ENCODE measurements at places on chromosomes 13 and 19. TPM values are rescaled to one million over a fixed set of nuclear protein-coding genes. Genes with fewer than 3 reads are reported as not detected.
A peak's percentile ranks its signal among the peaks of the same experiment; 100 is the strongest.

GRCh38 chr19:9700229-9700981 lies 25.5 kb upstream of the ZNF562 start:
- no peak overlapping the region for H3K4me3 ChIP-seq
- H3K27me3 ChIP-seq = no peaks in the 10 kb centered on the region
- DNase-seq = no peak
- no peaks in the 10 kb centered on the region for H3K4me1 ChIP-seq

The KLK12 gene
- total RNA-seq = not detected

The CYP4F12 gene
- total RNA-seq = not detected

The PEAK3 gene
- total RNA-seq = 0.06 TPM

DNA sequence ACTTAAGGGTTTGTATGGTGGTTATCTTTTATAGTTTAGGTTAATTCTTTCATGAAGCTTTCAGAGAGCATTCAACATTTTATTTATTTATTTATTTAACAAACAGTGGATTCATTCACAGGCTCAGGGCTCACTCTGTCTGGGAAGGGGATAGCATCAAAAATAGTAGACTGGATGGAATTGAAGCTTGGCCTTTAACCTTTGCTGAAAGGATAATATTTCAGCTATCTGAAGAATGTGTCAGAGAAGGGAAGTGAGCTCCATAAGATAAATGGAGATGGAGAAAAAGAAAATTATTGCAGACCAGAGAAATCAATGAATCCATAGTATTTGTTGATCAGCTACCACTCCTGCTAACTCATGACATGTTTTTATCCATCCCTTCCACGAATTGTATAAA lies 305.6 kb downstream of the COG6 start:
- no peaks in the 10 kb centered on the region for H3K27me3 ChIP-seq
- peak; percentile 47 for DNase-seq
- no peaks in the 10 kb centered on the region for H3K36me3 ChIP-seq
- H3K4me3 ChIP-seq = no peak overlapping the region
- H3K4me1 ChIP-seq = peaks cover 24% of the 10 kb centered on the region
- H3K27ac ChIP-seq = peak overlapping the region; percentile 67

DNA sequence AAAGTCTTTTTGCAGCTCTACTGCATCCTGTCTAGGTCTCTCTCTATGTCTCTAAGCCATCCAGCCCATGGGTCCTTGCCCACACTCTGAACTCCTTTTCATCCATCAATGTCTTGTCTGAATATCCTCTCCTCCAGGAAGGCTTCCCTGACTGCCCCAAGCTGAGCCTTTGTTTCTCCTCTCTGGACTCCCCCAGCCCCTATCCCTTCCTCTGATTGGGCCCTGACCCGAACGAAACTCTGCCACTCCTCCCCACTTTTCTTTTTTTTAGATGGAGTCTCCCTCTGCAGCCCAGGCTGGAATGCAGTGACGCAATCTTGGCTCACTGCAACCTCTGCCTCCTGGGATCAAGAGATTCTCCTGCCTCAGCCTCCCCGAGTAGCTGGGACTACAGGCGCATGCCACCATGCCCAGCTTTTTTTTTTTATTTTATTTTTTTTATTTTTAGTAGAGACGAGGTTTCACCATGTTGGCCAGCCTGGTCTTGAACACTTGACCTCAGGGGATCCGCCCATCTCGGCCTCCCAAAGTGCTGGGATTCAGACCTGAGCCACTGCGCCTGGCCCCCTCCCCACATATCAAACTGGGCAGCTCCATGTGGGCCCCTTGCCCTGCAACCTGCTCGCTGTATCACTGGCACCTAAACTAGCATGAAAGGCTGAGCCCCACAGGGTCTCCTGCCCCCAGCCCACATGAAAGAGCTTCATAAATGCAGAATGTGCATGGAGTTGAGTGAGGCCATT lies 870 bp upstream of the UNC13A start:
- H3K4me1 ChIP-seq = no peaks in the 10 kb centered on the region
- DNase-seq = no peak
- H3K27ac ChIP-seq = no peak overlapping the region
- no peaks in the 10 kb centered on the region for H3K36me3 ChIP-seq
- no peak overlapping the region for H3K4me3 ChIP-seq
- peaks cover 5% of the 10 kb centered on the region for H3K27me3 ChIP-seq

DNA sequence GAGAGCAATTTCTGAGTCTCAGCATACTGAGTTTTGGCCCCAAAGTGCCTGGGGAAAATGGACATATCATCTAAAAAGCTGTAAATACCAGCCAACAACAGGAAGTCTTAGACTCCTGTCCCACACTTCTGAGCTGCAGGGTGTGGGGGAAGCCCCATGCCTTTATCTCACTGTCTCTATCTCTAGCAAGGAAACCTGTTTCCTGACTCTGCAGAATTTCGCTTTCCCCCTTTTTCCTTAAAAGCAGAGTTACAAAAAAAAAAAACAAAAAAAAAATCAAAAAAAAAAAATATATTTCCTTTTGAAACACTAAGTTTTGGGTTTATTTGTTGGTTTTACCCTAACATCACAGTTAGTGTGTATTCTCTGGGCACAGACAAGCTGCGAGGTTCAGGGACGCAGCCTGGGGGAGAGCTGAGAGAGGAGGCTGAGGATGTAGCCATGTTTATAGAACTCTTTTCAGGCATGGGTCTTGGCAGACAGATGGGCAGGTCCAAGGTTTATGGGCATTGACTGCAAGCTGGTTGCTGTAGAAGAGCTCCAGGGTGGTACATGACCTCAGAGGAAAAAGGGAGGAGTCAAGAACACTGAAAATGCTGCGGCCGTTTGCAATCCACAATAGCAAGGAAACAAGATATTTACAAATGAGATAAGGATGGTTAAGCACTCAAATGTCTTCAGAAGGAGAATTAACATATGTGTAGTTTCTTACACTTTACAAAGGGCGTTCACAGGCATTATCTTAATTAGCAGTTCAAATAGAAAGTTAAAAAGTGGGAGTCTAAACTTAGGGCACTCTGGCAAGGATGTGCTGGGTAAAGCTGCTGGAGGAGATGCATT lies 4.9 kb downstream of the MBNL2 start:
- peaks cover 3% of the 10 kb centered on the region for H3K36me3 ChIP-seq
- H3K4me3 ChIP-seq = no peak overlapping the region
- H3K27ac ChIP-seq = no peak overlapping the region
- H3K27me3 ChIP-seq = no peaks in the 10 kb centered on the region
- peaks cover 9% of the 10 kb centered on the region for H3K4me1 ChIP-seq
- no peak for DNase-seq

- peaks cover 13% of the 10 kb centered on the region for H3K36me3 ChIP-seq
- no peaks in the 10 kb centered on the region for H3K27me3 ChIP-seq
- H3K27ac ChIP-seq = peak overlapping the region; percentile 69
- H3K4me3 ChIP-seq = no peak overlapping the region
- H3K4me1 ChIP-seq = peaks cover 45% of the 10 kb centered on the region
Measured at GRCh38 chr13:110392510-110393240, 85.6 kb downstream of the COL4A2 start.

DNA sequence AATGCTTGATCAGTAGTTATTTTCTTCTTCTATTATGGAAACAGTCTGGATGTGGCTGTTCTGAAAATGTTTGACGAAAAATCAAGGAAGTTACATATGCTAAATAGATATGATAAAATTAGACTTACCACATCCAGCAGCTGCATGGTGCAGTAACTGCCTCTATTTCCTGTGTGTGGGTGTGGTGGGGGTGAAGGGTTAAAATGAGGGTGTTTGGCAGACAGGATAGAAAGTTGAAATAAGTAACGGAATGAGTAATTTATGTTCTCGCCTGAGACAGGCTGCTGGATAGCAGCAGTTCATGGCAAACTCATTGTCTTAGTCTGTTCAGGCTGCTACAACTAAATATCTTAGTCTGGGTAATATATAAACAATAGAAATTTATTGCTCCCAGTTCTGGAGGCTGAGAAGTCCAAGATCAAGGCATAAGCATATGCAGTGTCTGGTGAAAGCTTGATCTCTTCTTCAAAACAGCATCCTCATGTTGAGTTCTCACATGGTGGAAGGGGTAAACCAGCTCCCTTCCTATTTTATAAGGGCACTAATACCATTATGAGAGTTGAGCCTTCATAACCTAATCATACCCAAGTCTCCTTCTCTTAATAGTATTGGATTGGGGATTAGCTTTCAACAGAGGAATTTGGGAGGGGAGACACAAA lies 1248.9 kb downstream of the SLITRK5 start:
- no peaks in the 10 kb centered on the region for H3K36me3 ChIP-seq
- DNase-seq = no peak
- no peak overlapping the region for H3K27ac ChIP-seq
- H3K4me1 ChIP-seq = no peaks in the 10 kb centered on the region

- H3K4me3 ChIP-seq = no peak overlapping the region
- no peak overlapping the region for H3K27ac ChIP-seq
- no peaks in the 10 kb centered on the region for H3K27me3 ChIP-seq
- no peak for DNase-seq
- H3K4me1 ChIP-seq = no peaks in the 10 kb centered on the region
Measured at GRCh38 chr13:77817521-77817920, 101.1 kb downstream of the EDNRB start.

The TSSK6 gene
- 1.8 TPM for total RNA-seq

- DNase-seq = peak; percentile 82
- H3K36me3 ChIP-seq = no peaks in the 10 kb centered on the region
- H3K27me3 ChIP-seq = no peaks in the 10 kb centered on the region
- H3K4me1 ChIP-seq = no peaks in the 10 kb centered on the region
Measured at GRCh38 chr13:35157143-35157755, 215.2 kb downstream of the NBEA start.

The CYP4F11 gene
- total RNA-seq = 0.13 TPM

DNA sequence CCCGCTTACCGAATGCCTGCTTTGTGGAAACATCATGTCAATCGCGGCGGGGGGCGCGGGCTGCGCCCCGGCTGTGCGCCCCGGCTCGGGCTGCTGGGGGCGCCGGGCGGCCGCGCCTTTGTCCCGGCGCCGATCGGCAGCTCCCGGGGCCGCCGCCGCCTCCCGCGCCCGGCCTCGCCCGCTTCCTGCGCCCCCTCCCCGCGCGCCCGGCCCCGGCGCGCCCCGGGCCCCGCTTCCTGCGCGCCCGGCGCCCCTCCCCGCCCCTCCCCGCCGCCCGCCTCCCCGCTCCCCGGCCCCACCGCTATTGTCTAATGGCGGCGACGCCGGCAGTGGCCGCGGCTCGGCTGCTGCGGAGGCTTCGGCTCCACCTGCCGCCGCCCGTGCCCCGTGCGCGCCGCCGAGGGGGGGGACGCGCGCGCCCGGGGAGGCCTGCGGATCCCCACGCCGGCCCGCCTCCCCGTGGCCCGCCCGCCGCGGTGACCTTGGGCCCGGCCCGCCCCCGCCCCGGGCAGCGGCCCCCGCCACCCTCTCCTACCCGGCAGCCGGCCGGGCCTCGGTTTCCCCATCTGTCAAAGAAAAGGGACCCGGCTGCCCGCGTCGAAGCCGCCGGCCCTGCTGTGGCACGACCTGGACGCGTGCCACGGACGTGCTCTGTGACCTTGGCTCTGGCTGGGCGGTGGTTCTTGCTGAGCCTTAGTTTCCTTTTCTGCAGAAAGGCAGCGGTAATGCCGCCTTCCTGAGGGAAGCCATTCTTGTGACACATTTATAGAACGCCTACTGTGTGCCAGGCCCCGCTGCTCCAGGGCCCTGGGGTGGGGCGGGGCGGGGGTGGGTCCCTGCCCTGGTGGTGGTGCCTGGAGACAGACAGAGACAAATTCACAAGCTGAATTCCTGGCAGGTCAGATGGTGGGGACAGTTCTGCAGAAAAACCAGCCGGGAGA lies at the start of gene TLE5:
Gene TLE5 (minus strand): TSS at position 331 of the 941 bp plus-strand sequence. CDS start 295 bp downstream, at position 36.
- H3K4me3 ChIP-seq = peak within 1 kb of the TSS; percentile 97
- DNase-seq = peak; percentile 70
- H3K36me3 ChIP-seq = peaks cover 23% of the 10 kb centered on the region
- no peaks in the 10 kb centered on the region for H3K27me3 ChIP-seq
- H3K4me1 ChIP-seq = peaks cover 17% of the 10 kb centered on the region

DNA sequence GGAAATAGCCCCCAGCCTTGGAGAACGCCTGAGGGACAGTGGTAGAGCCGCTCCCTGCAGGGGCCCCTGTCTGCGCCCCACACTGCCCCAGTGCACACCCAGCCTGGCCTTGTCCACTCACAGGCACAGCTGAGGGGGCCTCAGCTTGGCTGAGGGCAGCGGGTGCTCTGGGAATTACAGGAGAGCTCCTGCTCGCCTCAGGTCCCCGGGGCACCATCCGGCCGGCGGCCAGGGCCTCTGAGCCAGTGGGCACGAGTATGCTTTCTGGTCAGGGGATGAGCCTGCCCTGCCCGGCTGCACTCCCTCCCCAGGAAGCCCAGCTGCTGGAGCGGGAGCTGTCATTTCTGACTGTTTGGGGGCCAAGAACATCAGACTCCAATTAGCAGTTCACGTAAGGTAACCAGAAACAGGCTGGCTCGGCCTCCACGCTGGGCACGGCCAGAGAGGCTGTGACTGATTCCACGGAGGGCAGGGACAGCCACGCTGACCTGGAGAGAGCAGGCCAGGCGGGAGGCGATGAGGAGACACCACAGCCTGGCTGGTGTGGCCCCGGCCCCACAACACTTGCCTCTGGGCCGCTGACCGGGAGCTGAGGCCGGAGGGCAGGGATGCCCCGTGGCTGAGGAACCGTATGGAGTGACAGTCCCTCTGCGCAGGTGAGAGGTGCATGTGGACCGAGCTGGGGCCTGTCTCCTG lies 15.4 kb downstream of the CEBPG start:
- no peak overlapping the region for H3K27ac ChIP-seq
- peaks cover 30% of the 10 kb centered on the region for H3K4me1 ChIP-seq
- no peak for DNase-seq
- no peaks in the 10 kb centered on the region for H3K27me3 ChIP-seq

DNA sequence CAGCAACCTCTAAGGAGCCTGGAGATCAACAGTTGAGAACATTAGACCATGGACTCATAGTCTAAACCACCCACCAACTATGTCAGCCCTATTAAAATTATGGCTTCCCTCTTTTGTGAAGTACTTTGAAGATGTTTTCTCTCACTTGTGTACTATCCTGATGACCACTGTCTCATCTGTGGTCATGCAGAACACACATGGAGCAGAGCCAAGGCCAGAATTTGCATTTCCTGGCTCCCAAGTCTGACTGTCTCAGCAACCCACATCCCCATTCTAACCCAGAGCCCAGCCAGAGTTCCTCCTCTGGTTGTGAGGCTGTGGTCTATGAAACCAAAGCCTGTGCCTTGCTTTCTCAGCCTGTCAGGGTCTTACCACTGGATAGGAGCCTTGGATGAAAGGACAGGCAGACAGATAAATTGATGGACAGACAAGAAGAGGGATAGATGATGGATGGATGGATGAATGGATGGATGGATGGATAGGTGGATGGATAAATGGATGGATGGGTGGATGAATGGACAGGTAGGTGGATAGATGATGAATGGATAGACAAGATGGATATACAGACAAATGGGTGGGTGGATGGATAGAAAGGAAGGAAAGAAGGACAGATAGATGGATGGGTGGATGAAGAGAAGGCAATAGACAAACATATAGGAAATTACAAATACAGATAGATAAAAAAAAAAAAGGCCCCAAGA lies 35.4 kb downstream of the ZNF557 start:
- no peak overlapping the region for H3K4me3 ChIP-seq
- no peak for DNase-seq
- no peaks in the 10 kb centered on the region for H3K27me3 ChIP-seq
- no peak overlapping the region for H3K27ac ChIP-seq
- H3K36me3 ChIP-seq = no peaks in the 10 kb centered on the region

The ERICH6B gene
- not detected for total RNA-seq

GRCh38 chr19:34336781-34337271 lies 28.2 kb upstream of the GPI start:
- H3K4me3 ChIP-seq = no peak overlapping the region
- no peaks in the 10 kb centered on the region for H3K4me1 ChIP-seq
- H3K36me3 ChIP-seq = peaks cover 15% of the 10 kb centered on the region
- no peaks in the 10 kb centered on the region for H3K27me3 ChIP-seq
- H3K27ac ChIP-seq = no peak overlapping the region

GRCh38 chr13:113989585-113990300 lies 15.9 kb upstream of the C13orf46 start:
- H3K4me1 ChIP-seq = peaks cover 13% of the 10 kb centered on the region
- no peak for DNase-seq
- no peak overlapping the region for H3K4me3 ChIP-seq
- peaks cover 9% of the 10 kb centered on the region for H3K36me3 ChIP-seq
- H3K27me3 ChIP-seq = no peaks in the 10 kb centered on the region

Measured in SJCRH30 (cell line).